ENCODE measurements at places on chromosomes 16 and 17.

GRCh38 chr17:17938388-17939107 lies 33.7 kb downstream of the TOM1L2 start:
- DNase-seq = no peak

DNA sequence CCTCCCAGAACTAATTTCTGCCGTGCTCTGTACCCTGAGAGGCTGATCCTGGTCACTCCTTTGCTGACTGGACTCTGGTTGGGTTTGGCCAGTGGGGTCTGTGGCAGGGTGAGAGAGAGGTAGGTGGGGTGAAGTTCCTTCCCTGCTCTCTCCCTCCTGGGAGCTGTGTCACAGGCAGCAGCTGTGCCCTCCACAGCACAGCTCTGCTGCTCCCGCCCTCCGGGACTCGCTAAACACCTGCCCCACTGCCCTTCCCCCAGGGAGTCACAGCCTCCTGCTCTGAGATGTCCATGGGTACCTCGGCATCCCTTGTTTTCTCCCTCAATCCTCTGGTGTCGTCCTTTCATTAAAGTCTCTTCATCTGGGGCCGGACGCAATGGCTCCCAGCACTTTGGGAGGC lies 66.4 kb downstream of the SRCIN1 start:
- DNase-seq = no peak

DNA sequence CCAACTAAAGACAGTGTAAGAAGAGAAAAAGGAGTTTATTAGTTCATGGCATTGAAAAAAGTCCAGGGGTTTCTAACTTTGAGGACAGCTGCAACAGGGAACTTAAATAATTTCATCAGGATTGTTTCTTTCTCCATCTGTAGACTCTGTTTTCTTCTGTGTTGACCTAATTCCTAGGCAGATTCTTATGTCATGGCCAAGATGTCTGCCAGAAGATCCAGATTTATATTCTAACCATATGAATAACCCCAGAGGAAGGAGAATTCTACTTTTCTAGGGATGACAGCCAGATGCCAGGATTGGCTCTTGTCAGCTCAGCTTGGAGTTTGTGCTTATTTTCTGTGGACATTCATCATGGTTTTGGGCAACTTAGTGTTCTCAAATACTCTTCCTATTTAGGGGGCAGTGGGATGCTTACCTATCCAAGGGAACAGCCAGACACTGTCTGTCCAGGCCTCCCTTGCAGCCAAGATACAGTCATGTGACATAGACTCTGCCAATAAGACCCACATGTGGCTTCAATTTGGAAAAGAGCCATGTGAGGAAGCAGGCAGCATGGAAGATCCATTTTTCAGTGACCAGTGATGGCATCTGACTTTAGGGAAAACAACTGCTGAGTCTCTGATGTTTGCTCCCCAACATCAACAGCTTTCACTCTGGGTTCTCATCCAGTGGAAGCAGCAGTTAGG lies 18.2 kb downstream of the PCTP start:
- no peak for DNase-seq

DNA sequence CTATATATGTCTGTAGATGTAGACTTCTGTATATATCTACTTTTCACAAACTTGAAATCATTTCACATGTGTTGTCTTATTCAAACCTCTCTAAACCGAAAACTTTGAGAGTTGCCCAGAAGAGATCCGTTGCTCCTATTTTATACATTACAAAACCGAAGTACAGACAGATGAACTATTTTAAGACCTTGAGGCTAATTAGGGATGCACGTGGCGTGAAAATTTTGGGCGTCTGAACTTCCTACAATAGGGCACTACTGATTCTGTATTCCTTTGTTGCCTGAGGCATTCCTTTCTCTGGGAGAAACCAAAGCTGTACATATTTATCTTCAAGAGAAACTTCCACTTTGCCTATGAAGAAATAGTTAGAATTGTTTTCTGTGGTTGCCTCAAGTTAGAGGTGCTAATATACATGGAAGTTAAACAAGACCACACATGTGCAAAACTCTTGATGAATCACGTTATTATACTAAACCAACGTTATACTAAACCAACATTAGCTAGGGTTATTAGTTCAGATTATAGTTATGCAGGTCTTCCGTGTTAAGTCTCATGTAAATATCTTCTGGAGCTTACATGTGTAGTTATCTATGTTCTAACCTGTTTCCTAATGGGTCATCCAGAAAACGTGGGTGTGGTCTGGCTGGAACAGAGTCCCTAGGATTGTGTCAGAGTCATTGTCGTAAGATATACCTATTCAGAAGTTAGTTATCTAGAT lies 111.2 kb downstream of the RBFOX1 start:
- DNase-seq = no peak
